ENCODE measurements at places on chromosomes 6 and 20. TPM values are rescaled to one million over a fixed set of nuclear protein-coding genes. Genes with fewer than 3 reads are reported as not detected.

Gene IRF4
- total RNA-seq = 0.25 TPM

Gene LHFPL5
- 0.09 TPM for total RNA-seq

Gene DBNDD2
- total RNA-seq = 28.0 TPM

Gene CABLES2
- total RNA-seq = 5.7 TPM

Gene GJA1
- total RNA-seq = 62.7 TPM

Gene SOX12
- total RNA-seq = 22.3 TPM

Gene ZSCAN31
- 2.3 TPM for total RNA-seq

Gene SLC24A3
- not detected for total RNA-seq

Gene TPX2
- total RNA-seq = 102 TPM

Gene MYCT1
- total RNA-seq = not detected

Gene IP6K3
- 1.6 TPM for total RNA-seq

Gene HLA-DQA1
- total RNA-seq = not detected

Gene PAK5
- total RNA-seq = not detected

Gene PRDM1
- total RNA-seq = 7.7 TPM

Gene HLA-DRA
- not detected for total RNA-seq

Gene PLN
- not detected for total RNA-seq

Gene CLPSL2
- total RNA-seq = 0.99 TPM

Gene PRSS16
- 3.3 TPM for total RNA-seq

Gene CYP21A2
- not detected for total RNA-seq

Gene FNDC11
- total RNA-seq = 0.25 TPM

Gene GNAS
- 765 TPM for total RNA-seq

Gene HUS1B
- 0.27 TPM for total RNA-seq

Gene MED23
- total RNA-seq = 9.0 TPM

Gene RPN2
- 267 TPM for total RNA-seq

Gene ZNF391
- total RNA-seq = 0.16 TPM

Gene LY6G5B
- 3.6 TPM for total RNA-seq

Gene UTRN
- 8.0 TPM for total RNA-seq

Gene SLC26A8
- 0.10 TPM for total RNA-seq

Gene PPP1R14C
- total RNA-seq = 2.8 TPM

Gene SNAP91
- total RNA-seq = 0.32 TPM

Gene ME1
- total RNA-seq = 38.4 TPM

Gene DACT2
- total RNA-seq = 0.08 TPM

Gene UNC5CL
- 0.76 TPM for total RNA-seq

Gene SIRPD
- total RNA-seq = not detected

Gene AP5S1
- 15.1 TPM for total RNA-seq

Gene ULBP3
- total RNA-seq = 3.3 TPM

Gene DNAAF9
- total RNA-seq = 5.3 TPM

Gene EFCAB8
- not detected for total RNA-seq

Gene NKX2-2
- not detected for total RNA-seq

Gene PPP1R3G
- 2.2 TPM for total RNA-seq

Gene VWA7
- total RNA-seq = 1.7 TPM

Gene HEY2
- total RNA-seq = 0.06 TPM

Gene BMP5
- total RNA-seq = not detected

Gene FAM209A
- 0.44 TPM for total RNA-seq

Gene EIF2S2
- 107 TPM for total RNA-seq

Gene SPINT4
- not detected for total RNA-seq

Gene TMEM244
- total RNA-seq = not detected

Gene CDH22
- total RNA-seq = not detected

Measured in A549 treated with Hydrocortisone at 1 μM for 4 hours (cell line).